ENCODE measurements at places on chromosomes 16 and 17.
A peak's percentile ranks its signal among the peaks of the same experiment; 100 is the strongest.

- DNase-seq: no peak
Observed at GRCh38 chr17:18904482-18904881, 46.6 kb downstream of the PRPSAP2 start.

GRCh38 chr17:4327606-4328005 lies 38.9 kb downstream of the UBE2G1 start:
- DNase-seq: no peak

GRCh38 chr17:41976142-41976768 lies 9.7 kb downstream of the CNP start:
- no peak for DNase-seq

DNA sequence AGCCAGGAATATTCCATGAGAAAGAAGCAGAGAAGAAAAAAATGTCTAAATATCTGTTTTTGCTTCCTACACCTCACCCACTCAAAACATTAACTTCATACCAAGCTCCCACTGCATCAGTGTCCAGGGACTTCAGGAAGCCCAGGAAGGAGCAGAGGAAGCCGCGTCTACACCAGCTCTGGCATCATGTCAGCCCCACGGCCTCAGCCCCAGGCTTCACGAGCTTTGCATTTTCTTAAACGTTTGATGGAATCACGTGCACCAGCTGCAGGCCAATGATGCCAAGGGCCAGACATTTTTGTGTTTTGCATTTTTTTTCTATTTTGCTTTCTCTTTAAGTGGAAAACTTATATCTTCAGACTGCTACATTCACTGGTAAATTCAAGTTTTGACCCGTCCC lies 48.6 kb downstream of the CDRT4 start:
- DNase-seq: no peak

- peak; percentile 63 for DNase-seq
Observed at GRCh38 chr17:3794557-3795389, 6.2 kb downstream of the ITGAE start.

- DNase-seq: no peak
Observed at GRCh38 chr17:76566613-76566943, 19.1 kb downstream of the ST6GALNAC2 start.

GRCh38 chr17:1005361-1005946 lies 8.5 kb downstream of the TIMM22 start:
- DNase-seq: no peak

GRCh38 chr17:67569015-67569451 lies 148.7 kb upstream of the NOL11 start:
- DNase-seq: no peak

DNA sequence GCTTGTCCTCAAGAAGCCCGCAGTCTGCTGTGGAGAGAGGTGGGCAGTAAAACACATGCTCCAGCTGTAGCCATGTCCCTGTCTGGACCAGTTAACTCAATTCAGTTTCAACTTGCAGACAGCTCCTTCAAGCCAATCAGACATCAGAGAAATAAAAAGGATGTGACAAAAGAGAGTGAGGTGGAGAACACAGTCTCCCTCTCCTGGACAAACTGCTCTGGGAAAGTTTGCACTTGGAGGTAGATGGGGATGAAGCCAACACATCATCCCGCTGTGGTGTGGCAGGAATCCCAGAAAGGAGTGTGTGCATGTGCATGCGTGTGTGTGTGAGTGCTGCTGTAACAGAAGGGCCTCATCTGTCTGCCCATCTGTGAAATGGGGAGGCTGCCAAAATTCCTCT lies 358.6 kb upstream of the ASIC2 start:
- DNase-seq: no peak

DNA sequence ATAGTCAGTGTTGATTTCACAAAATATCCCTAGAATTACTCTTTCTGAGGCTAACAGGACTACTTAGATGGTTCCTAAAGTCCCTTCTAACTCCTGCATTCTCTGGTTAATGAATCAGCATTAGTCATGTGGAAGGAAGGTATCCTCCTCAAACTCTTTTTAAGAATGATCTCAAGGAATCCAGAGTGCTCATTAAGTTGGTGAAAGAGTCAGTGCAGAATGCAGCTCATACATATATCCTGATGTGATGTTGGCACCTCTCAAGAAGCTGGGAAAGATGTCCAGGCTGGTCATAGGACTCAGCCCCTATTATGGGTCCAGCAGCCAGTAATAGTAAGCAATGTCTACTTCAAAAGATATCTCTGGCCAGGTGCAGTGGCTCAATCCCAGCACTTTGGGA lies 65.5 kb downstream of the PIGL start:
- DNase-seq: no peak

- DNase-seq: no peak
Observed at GRCh38 chr16:28025631-28026030, 37.9 kb downstream of the GSG1L start.

DNA sequence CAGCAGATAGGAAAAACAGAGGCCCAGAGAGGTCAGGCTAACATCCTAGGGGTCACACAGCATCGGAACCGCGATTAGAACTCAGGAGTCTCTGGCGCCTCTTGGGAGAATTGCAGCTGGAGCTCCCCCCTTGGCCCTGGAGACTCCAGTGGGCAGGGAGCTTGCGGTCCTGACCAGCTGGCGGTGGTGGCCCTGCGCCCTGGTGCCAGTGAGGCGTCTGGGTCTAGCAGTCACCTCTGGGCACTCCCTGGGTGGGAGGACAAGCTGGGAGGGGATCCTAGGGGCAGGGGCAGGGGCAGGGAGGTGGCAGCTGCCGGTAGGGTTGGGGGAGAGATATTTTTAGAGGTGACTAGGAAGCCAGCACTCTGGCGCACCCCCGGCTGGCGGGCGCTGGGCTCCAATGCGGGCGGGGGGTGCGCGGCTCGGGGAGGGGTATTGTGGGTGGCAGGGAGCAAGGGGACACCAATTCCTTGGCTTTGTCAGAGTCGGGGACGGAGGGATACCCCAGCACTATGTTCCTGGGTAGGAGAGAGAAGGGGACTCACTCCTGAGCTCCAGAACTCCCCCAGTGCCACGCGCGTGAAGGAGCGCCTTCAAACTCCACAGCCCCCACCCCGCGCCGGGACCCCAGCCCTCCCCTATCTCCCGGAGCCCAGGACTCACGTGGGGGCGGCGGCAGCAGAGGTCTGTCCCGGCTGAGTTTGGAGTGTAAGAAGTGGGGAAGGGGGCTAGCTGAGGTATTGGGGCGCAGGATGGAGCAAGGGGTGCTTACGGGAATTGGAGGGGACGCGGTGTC lies 584 bp downstream of the PHOSPHO1 start:
- DNase-seq: no peak

GRCh38 chr16:52584354-52585320 lies 37.7 kb upstream of the TOX3 start:
- no peak for DNase-seq

- DNase-seq: no peak
Observed at GRCh38 chr17:69286257-69286656, 40.7 kb downstream of the ABCA5 start.

DNA sequence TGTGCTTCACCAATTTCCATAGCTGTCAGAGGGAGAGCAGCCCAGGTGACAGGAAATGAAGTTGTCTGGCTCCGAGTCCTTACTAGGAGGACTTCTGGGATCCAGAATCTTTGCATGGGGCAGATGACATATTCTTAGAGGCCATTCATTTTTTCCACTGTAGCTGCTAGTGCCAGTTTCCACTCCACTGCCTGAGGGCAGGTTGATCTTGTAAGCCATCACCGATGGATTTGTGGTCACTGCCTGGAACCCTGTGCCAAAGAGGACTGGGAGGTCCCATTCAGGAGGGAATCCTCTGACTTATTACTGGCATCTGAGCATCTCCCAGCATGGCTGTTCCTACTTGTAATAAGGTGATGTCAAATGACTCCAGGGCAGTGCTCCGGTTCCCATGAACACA lies 144.1 kb upstream of the KCNJ18 start:
- DNase-seq: no peak

- no peak for DNase-seq
Observed at GRCh38 chr16:65817066-65817465, 549.4 kb upstream of the CDH5 start.

DNA sequence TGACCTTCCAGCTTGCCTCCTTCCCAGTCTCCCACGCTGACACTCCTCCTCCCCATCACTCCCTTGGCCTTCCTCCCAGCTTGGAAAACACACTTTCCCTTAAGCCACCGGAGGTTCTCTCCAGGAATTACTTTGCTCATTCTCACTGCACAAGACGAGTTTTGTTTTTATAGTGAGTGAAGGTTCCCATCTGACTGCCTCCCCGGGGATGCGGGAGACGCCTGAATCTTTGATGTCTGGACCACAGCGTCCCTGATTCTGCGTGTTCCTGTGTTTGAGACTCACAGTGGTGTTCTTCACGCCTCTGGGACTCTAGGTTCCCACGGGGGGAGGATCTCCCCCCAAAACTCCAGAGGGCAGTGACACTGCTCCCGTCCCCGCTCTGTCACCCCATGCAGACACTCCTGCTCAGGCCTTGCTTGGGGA lies 2.0 kb downstream of the DNAI2 start:
- no peak for DNase-seq

DNA sequence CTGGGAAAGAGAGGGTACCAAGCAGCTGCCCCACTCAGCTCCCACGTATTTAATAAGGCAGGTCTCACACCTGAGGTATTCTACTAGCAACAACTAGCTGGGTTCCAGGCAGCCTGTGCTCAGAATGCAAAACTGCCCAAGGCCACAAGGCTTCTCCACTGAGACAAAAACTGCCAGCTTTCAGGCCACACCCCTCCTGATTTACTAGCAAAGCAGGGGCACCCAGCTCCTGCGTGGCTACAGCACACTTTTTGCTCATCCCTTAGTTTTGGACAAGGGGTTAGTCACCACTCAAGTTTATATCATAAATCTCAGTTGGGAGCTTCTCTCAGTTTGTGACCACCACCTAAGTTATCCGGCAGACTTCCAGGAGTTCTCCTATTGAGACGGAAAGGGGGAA lies 494.6 kb downstream of the CDH11 start:
- no peak for DNase-seq

DNA sequence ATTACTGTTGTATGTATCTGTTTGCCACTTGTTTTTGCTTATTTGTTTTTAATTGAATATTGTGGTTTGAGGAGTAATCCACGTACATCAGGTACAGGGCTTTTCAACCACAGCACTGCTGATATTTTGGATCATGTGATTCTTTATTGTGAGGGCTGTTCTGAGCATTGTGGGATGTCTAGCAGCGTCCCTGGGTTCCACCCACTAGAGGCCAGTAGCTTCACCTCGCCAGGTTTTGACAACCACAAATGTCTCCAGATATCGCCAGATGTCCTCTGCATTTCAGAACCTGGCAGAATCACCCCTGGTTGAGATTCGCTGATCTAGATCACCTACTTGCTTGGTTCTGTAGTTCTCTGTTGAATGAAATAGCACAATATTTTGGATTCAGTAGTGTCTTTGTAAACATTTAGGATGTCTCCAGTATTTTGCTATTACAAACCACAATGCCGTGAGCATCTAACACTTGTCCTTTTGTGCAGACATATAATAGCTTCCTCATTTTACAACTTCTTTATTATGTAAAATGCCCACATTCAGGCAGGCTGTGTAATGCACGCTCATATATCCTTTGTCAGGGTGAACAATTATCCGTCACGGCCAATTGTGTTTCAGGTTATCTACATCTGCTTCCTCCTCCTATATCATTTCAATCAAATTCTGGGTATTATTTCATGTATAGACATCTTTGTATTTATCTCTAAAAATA lies 380.3 kb downstream of the SNX29 start:
- DNase-seq: no peak

- DNase-seq: peak; percentile 18
Observed at GRCh38 chr17:61406971-61407911, 7.6 kb downstream of the TBX2 start.

DNA sequence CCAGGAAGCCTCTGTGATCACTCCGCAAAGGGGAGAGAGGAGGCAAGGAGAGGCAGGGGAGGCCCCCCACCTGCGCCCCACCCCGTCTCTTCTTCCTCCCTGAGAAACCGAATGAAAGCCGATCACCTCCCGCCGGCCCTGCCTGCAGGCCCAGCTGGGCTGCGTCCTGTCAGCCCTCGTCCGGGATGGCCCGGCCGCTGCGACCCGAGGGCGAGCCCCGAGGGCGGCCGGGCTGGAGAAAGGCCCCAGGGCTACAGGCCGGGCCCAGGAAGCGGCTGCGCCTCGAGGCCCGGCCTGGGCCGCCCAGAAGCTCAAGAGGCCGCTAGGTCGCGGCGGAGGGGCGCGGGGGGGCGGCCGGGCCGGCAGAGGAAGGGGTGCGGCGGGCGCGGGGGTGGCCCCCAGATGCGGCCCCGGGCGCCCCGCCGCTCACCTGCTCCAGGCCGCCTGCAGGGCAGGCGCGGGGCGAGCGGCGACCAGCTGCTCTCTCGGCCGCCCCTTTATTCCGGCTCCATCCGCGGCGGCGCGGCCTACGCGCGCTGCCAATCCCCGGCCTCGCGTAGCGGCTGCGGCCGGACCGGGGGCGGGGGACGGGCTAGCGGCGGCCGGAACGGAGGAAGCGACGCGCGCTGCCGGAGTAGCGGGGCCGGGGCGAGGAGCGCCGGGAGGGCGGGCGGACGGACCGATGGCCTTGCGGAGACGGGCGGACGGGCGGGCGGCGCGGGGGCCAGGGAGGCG lies at the start of gene ZNF319:
ZNF319 (minus strand) TSS at position 702 of the 735 bp plus-strand sequence. CDS start 2,407 bp downstream, outside the sequence.
- DNase-seq: peak; percentile 52

DNA sequence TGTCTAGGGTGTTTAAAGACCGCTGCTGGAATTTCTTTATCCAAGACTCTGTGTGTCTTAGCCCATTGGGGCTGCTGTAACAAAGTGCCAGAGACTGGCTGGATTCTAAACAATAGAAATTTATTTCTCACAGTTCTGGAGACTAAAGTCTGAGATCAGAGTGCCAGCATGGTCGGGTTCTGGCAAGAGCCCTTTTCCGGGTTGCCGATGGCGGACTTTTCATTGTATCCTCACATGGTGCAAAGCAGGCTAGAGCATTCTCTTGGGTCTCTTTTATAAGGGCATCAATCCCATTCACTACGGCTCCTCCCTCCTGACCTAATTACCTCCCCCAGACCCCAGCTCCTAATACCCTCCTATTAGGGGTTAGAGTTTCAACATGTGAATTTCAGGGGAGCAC lies 9.5 kb downstream of the NLRC5 start:
- DNase-seq: no peak

GRCh38 chr16:87325423-87325858 lies 8.2 kb upstream of the C16orf95 start:
- DNase-seq: no peak

- no peak for DNase-seq
Observed at GRCh38 chr17:62804822-62805221, 3.3 kb downstream of the MARCHF10 start.

- no peak for DNase-seq
Observed at GRCh38 chr16:1220841-1221627, 4.0 kb downstream of the TPSG1 start.

Measured in activated T-cell treated with anti-CD3 and anti-CD28 coated beads, Interleukin-2, amount 50 U/mL, for 1 hour (primary cell).